ENCODE measurements at places on chromosomes 2 and 18. TPM values are rescaled to one million over a fixed set of nuclear protein-coding genes. Genes with fewer than 3 reads are reported as not detected.

GRCh38 chr2:120732506-120733237 is 3.0 kb upstream of the GLI2 start:
- no peak overlapping the region for H3K27ac ChIP-seq
- H3K4me1 ChIP-seq: peaks cover 9% of the 10 kb centered on the region
- no peak for DNase-seq
- H3K36me3 ChIP-seq: no peaks in the 10 kb centered on the region

- no peak overlapping the region for H3K4me3 ChIP-seq
- H3K27me3 ChIP-seq: no peaks in the 10 kb centered on the region
- H3K27ac ChIP-seq: no peak overlapping the region
- no peaks in the 10 kb centered on the region for H3K36me3 ChIP-seq
Measured at GRCh38 chr2:172416447-172417058, 10.8 kb upstream of the ITGA6 start.

DNA sequence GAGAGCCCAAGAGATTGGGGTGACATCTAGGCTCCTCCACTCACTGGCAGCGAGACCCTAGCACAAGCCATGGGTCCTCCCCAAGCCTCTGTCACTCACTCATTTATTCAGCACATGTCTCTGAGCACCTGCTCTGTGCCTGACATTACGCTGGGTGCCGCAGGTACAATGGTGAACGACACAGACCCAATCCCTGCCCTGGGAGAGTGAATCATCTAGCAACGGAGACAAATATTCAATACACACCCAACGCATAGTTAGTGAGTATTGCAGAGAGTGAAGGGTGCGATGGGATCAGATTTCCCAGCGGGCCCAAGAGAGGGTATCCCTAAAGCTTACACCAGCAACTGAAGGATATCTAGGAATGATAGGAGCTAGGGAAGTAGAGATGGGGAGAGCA is 45.5 kb downstream of the ZFP36L2 start:
- DNase-seq: no peak
- no peak overlapping the region for H3K4me3 ChIP-seq
- no peaks in the 10 kb centered on the region for H3K27me3 ChIP-seq
- no peaks in the 10 kb centered on the region for H3K36me3 ChIP-seq
- no peak overlapping the region for H3K27ac ChIP-seq

Gene CNTNAP5
- total RNA-seq: not detected

DNA sequence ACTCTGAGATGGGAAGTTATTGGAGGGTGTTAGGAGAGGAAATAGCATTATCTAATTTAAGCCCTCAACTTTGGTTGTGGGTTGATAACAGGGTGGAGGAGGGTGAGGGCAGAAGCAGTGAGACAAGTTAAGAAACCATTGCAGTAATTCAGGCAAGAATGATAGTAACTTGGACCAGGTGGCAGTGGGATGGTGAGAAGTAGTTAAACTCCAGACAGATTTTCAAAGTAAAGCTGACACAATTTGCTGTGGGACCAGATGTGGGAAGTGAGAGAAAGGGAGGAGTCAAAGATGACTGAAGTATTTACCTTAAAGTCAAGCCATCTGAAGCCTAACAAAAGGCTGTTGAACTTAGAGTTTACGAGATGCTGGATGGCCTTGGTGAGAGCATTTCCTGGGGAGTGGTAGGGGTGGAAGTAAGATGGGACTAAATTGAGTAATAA is 163.2 kb upstream of the KLF7 start:
- H3K27me3 ChIP-seq: no peaks in the 10 kb centered on the region
- H3K27ac ChIP-seq: no peak overlapping the region
- no peak for DNase-seq

Gene NCKAP5
- 2.6 TPM for total RNA-seq

DNA sequence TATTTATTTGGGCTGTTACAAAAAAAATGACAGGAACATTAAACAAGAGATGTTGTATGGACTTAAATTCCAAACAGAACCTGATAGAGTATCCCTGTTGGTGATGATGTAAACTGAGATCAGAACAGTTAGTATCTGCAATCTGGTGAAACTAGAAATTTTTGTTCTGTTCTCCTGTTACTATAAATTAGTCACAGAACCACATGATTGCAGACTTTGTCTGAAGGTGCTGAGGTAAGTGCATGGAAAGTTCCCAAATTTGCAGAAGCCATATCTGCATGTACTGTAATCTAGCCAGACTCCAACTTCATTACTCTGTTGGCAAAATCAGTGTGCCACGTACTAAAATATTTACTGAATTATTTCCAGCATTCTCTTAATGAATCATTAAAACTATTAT is 516.3 kb upstream of the FSIP2 start:
- H3K27me3 ChIP-seq: no peaks in the 10 kb centered on the region
- H3K36me3 ChIP-seq: no peaks in the 10 kb centered on the region
- no peaks in the 10 kb centered on the region for H3K4me1 ChIP-seq
- no peak overlapping the region for H3K27ac ChIP-seq
- no peak overlapping the region for H3K4me3 ChIP-seq
- peak; percentile 25 for DNase-seq

DNA sequence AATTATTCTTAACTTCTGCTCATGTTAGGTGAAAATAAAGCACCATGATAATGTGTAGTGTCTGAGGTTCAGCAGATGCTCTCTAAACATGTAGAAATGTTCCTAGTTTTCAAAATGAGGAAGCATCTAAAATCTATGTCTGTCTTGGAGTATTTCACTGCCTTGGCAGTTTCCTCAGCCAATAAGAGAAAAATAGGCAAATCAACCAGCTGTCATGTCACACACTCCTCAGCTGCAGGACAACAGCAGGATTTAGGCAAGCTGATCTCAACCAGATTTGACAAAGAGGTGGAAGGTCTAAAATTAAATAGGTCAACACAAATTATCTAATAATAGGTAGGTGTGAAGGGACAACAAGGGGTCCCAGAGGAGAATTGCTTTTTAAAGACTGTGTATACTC is 164.1 kb upstream of the BOD1L2 start:
- H3K4me3 ChIP-seq: no peak overlapping the region
- no peaks in the 10 kb centered on the region for H3K36me3 ChIP-seq
- no peaks in the 10 kb centered on the region for H3K27me3 ChIP-seq
- DNase-seq: no peak

- no peak overlapping the region for H3K4me3 ChIP-seq
- H3K27me3 ChIP-seq: no peaks in the 10 kb centered on the region
- H3K36me3 ChIP-seq: no peaks in the 10 kb centered on the region
- peaks cover 6% of the 10 kb centered on the region for H3K4me1 ChIP-seq
- no peak for DNase-seq
Measured at GRCh38 chr2:121695171-121695451, 41.6 kb downstream of the NIFK start.

- peaks cover 21% of the 10 kb centered on the region for H3K4me1 ChIP-seq
- H3K27ac ChIP-seq: no peak overlapping the region
- peak; percentile 33 for DNase-seq
- no peaks in the 10 kb centered on the region for H3K27me3 ChIP-seq
- no peaks in the 10 kb centered on the region for H3K36me3 ChIP-seq
Measured at GRCh38 chr2:46779447-46779941, 136.1 kb downstream of the MCFD2 start.

DNA sequence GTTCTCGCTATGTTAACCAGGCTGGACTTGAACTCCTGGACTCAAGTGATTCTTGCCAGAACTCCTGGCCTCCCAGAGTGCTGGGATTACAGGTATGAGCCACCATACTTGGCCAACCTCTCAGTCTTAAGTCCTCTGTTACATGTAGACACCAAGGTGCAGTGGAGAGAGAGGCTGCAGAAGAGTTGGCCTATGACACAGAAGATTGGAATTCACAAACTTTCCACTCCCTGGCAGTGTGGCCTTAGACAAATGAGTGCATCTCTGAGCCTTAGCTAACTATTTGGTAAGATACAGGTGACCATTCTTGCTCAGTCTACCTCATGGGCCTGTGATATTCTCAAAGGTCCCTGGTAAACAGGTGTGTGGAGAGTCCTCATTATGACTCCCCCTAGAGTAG is 159.7 kb downstream of the MYCN start:
- no peak overlapping the region for H3K27ac ChIP-seq
- H3K36me3 ChIP-seq: no peaks in the 10 kb centered on the region
- no peaks in the 10 kb centered on the region for H3K27me3 ChIP-seq
- no peaks in the 10 kb centered on the region for H3K4me1 ChIP-seq

DNA sequence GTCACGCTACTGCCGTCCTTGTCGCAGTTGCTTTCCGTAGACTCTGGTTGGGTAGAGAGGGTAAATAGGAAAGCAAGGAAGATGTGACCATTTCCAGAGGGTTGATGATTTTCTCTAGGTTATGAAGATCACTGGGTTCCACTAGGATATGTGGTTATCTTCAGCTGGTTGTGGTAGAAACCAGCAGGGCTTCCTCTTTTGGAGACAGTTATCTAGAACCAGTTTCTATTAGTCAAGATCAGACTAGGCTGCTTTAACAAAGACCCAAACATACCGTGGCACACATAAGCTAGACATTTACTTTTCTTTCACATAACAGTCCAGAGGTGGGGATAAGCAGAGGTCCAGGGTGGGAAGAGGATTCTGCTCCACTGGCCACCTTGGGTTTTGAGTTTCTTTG is 59.6 kb downstream of the FASTKD2 start:
- H3K27me3 ChIP-seq: no peaks in the 10 kb centered on the region
- H3K27ac ChIP-seq: no peak overlapping the region
- DNase-seq: no peak

DNA sequence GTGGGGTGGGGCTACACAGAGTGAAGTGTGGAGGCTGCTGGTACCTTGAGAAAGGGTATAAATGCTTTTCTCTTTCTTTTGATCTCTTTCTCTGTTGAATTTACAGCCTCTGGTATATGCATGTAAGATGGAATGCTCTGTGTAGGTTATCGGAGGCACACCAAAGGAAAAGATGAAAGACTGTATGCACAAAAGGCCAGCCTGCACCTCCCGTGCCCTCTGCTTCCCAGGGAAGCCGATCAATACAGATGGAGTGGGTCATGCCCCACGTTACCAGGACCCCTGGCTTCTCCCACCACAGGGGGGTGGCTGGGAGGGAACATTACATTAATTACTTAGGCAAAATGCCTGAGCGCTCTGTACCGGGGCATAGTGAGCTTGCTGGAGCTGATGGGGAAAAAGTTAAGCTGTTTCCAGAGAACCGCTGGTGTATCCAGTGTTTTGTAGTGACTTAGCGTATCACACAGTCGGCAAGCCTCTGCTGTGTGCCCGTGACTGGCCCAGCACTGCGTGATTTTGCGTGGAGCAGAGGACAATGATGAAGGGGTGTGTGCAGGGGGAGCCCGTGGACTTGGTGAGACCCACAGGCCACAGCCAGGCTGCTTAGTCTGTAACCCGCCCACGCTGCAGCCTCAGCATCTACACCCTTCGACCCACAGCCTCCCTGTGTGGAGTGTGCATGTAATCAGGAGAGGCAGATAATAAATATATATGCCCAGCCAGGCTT is 8.0 kb downstream of the ALLC start:
- H3K36me3 ChIP-seq: no peaks in the 10 kb centered on the region
- DNase-seq: no peak
- H3K4me3 ChIP-seq: no peak overlapping the region
- H3K4me1 ChIP-seq: no peaks in the 10 kb centered on the region
- no peak overlapping the region for H3K27ac ChIP-seq

GRCh38 chr2:72135921-72136320 is 11.7 kb downstream of the CYP26B1 start:
- no peak for DNase-seq
- no peak overlapping the region for H3K4me3 ChIP-seq
- no peaks in the 10 kb centered on the region for H3K36me3 ChIP-seq
- no peaks in the 10 kb centered on the region for H3K4me1 ChIP-seq

Gene ALLC
- total RNA-seq: not detected

- H3K4me1 ChIP-seq: no peaks in the 10 kb centered on the region
- H3K4me3 ChIP-seq: no peak overlapping the region
- H3K27me3 ChIP-seq: no peaks in the 10 kb centered on the region
- no peaks in the 10 kb centered on the region for H3K36me3 ChIP-seq
Measured at GRCh38 chr2:5849562-5849961, 157.4 kb downstream of the SOX11 start.

GRCh38 chr2:109395494-109396201 is 218.1 kb downstream of the SEPTIN10 start:
- no peaks in the 10 kb centered on the region for H3K4me1 ChIP-seq
- no peak overlapping the region for H3K27ac ChIP-seq
- peaks cover 7% of the 10 kb centered on the region for H3K36me3 ChIP-seq
- no peak overlapping the region for H3K4me3 ChIP-seq
- DNase-seq: no peak

DNA sequence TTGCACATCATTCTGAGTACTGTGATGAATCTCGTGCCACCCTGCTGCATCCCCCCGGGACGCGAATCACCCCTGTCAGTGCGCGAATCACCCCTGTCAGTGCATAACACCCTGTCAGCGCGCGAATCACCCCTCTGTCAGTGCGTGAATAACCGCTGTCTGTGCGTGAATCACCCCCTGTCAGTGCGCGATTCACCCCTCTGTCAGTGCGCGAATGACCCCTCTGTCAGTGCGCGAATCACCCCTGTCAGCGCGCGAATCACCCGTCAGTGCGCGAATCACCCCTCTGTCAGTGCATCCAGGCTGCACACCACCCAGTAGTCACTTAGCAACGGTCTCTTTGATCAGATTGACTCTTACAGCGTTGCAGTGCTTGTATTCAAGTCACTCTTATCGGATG is 134.4 kb upstream of the TPO start:
- no peak overlapping the region for H3K27ac ChIP-seq
- no peak overlapping the region for H3K4me3 ChIP-seq
- H3K36me3 ChIP-seq: no peaks in the 10 kb centered on the region
- H3K27me3 ChIP-seq: no peaks in the 10 kb centered on the region

Gene RAD51AP2
- total RNA-seq: under 0.01 TPM

- H3K36me3 ChIP-seq: no peaks in the 10 kb centered on the region
- no peaks in the 10 kb centered on the region for H3K4me1 ChIP-seq
- peak; percentile 21 for DNase-seq
- no peak within 1 kb of the TSS for H3K4me3 ChIP-seq
- H3K27me3 ChIP-seq: no peaks in the 10 kb centered on the region
Measured at GRCh38 chr2:124025171-124025580, at the start of gene CNTNAP5. Gene CNTNAP5 (plus strand): TSS chr2:124025287. CDS start chr2:124025651, 364 bp downstream.

GRCh38 chr2:236510034-236510433 is 59.6 kb upstream of the ACKR3 start:
- H3K27ac ChIP-seq: no peak overlapping the region
- H3K4me3 ChIP-seq: no peak overlapping the region
- no peaks in the 10 kb centered on the region for H3K36me3 ChIP-seq
- no peak for DNase-seq
- H3K4me1 ChIP-seq: no peaks in the 10 kb centered on the region
- H3K27me3 ChIP-seq: no peaks in the 10 kb centered on the region

GRCh38 chr2:96320728-96321622 is 4.1 kb upstream of the ITPRIPL1 start:
- peaks cover 7% of the 10 kb centered on the region for H3K4me1 ChIP-seq
- DNase-seq: no peak
- H3K27me3 ChIP-seq: no peaks in the 10 kb centered on the region
- peak overlapping the region; percentile 78 for H3K4me3 ChIP-seq
- no peaks in the 10 kb centered on the region for H3K36me3 ChIP-seq
- H3K27ac ChIP-seq: no peak overlapping the region

Gene PAIP2B
- 1.5 TPM for total RNA-seq

- H3K4me1 ChIP-seq: peaks cover 2% of the 10 kb centered on the region
- DNase-seq: no peak
- peaks cover 31% of the 10 kb centered on the region for H3K27me3 ChIP-seq
- no peaks in the 10 kb centered on the region for H3K36me3 ChIP-seq
- no peak overlapping the region for H3K27ac ChIP-seq
Measured at GRCh38 chr2:136118819-136119716, 1.1 kb upstream of the CXCR4 start.

- H3K36me3 ChIP-seq: peaks cover 2% of the 10 kb centered on the region
- no peak for DNase-seq
- no peak overlapping the region for H3K27ac ChIP-seq
- H3K4me1 ChIP-seq: peaks cover 3% of the 10 kb centered on the region
- H3K4me3 ChIP-seq: no peak overlapping the region
- H3K27me3 ChIP-seq: no peaks in the 10 kb centered on the region
Measured at GRCh38 chr2:161204846-161205245, 44.6 kb downstream of the TANK start.

GRCh38 chr18:32437100-32437834 is 33.4 kb downstream of the GAREM1 start:
- no peak for DNase-seq
- no peak overlapping the region for H3K4me3 ChIP-seq
- H3K27ac ChIP-seq: no peak overlapping the region
- no peaks in the 10 kb centered on the region for H3K27me3 ChIP-seq

All from fibroblast of lung (primary cell).